ENCODE measurements at places on chromosomes 1 and 21.

DNA sequence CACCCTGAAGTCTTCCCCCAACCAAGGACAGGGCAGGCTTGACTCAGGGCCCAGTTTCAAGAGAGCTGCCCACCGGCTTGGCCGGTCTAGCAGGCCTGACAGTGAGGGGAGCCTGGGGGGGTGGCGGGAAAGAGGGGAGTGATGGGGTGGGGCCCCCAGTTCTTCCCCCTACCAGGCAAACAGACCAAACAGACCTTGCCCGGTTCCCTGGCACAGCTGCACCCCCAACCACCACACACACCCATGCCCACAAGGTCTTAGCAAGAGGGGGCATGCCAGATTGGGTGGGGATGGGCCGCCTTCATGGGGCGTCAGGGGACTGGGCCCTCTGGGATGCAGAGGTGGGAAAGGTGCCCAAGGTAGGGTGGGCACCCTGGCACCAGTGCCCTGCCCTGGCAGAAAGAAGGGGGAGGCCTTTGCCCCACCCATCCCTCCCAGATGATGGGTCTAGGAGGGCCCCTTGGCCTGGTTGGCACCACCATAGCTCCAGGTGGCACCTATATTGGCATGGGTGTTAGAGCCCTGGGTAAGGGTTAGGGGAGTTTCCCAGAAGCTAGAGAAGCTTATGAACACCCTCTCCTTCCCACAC, 8.9 kb downstream of the ZBTB7B start:
- DNase-seq, result no peak

- peak; percentile 89 for DNase-seq
These were observed 26.2 kb upstream of the DYNLT5 start for GRCh38 chr1:66725885-66726665.

DNA sequence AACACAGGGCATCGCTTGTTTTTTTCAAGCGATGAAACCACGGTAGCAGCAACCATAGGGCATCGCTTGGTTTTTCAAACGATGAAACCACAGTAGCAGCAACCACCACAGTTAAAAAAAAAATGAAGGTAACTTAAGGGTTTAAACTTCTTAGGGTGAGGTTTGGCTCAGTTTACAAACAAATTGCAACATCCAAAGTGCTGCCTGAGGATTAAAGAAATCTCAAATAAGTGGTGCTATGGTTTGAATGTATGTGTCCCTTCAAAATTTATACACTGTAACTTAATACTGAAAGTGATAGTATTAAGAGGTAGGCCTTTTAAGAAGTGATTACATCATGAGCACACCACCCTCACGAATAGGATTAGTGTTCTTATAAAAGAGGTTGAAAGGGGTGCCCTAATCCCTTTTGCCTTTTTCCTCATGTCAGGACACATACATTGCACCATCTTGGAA, 6.4 kb upstream of the GBP5 start:
- no peak for DNase-seq

- peak; percentile 38 for DNase-seq
These were observed 42.1 kb downstream of the YARS1 start for GRCh38 chr1:32774950-32775634.

- no peak for DNase-seq
These were observed 23.1 kb downstream of the GPR137B start for GRCh38 chr1:236165238-236165981.

DNA sequence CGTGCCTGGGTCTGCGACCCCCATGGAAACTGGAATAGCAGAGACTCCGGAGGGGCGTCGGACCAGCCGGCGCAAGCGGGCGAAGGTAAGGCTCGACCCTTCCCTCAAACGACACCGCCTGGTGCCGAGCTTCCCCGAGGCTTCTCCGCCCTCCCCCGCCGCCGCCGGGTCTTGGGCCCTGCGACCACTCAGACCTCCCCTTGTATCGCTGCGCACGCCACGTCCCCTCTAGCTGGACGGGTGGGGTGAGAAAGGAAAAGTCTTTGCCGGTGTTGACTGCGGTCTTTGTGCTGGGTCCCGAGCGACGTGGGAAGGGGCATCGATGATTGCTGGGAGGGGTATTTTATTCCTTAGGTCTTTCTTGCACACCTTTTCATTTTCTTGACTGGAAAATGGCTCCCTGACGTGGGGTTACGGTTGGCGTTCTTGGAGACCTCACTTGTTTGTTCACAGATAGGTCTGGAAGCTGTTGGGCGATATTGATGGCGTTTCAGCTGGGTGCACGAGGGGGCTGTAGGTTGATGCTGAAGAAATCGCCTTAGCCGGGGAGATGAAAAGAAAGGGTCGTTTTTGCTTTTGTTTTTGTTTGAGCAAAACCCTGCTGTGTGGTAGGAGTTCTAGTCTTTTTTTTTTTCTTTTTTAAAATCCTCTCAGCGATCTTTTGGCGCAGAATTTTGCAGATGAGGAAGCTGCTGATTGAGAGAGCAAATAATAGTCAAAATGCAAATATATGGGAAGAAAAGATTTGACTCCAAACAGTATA, 776 bp downstream of the KDM1A start:
- DNase-seq, result peak; percentile 50

DNA sequence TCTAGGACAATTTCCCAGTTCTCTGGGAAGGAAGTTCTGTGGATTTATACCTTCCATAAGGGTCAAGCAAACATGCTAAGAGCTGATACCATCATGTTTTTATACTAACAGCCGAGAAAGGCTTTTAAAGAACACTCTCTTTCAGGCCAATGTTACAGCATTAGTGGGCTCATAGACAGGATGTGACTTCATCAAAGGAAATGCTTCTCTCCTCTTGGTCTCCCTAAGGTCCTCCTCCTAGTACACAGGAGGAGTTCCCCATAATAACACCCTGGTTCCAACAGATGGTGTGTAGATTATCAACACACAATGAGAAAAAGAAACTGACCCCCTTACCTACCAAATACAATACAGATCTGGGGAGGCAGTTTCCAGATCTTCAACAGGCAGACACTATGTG, 26.7 kb upstream of the GLIS1 start:
- DNase-seq, result peak; percentile 23

DNA sequence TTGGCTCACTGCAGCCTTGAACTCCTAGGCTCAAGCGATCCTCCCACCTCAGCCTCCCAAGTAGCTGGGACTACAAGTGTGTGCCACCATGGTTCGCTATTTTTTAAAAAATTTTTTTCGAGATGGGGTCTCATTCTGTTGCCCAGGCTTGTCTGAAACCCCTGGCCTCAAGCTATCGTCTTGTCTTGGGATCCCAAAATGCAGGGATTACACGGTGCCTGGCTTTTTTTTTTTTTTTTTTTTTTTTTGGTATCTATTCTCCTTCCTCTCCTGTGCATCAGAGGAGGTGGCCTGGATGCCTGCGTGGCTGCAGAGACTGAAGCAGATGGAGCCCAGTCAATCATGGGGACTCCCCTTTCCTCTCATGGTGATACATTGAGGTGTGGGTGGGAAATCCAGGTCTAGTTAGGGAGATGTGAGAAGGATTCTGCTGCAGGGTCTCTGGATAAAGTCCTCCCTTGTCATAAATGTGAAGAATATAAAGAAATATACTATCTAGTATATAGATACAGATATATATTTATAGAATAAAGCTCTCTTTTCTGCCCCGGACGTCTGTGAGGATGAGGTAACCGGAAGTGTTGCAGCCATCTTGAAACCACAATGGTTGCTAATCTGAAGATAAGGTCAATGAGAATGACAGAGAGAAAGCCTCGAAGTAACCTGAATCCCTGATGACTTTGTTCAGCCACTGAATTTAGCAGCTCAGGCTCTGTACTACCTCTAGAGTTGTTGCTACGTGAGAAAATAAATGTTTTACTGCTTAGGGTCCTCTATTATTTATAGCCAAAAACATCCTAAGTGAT, 19.5 kb upstream of the RGSL1 start:
- DNase-seq, result no peak

GRCh38 chr1:228920831-228921230, 185.6 kb downstream of the RHOU start:
- DNase-seq, result no peak

DNA sequence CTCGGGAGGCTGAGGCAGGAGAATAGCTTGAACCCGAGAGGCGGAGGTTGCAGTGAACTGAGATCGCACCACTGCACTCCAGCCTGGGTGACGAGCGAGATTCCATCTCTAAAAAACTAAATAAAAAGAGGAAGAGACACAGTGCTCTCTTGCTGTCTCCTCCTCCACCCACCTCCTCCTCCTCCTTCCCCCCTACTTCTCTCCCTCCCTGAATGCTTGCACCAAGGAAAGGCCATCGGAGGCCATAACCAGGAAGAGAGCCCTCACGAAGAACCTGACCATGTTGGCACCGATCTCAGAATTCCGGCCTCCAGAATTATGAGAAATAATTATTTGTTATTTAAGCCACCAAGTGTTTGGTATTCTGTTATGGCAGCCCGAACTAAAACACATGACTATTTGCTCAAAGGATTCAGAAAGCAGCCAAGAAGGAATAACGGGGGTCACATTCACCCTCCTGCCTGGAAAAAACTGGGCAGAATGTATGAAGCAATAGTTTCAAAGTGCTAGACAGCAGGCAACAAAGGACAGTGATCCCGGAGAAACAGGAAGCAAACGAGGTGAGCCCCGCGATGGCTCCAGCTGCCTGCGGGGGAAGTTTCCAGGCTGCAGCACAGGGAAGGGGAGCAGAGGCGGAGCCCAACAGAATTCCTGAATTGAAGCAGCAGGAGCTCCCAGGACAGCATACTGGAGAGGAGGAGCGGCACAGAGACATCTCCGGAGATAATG, 35.8 kb downstream of the LDLRAD1 start:
- DNase-seq, result peak; percentile 15

GRCh38 chr1:61640531-61641530, 84.1 kb downstream of the TM2D1 start:
- no peak for DNase-seq

DNA sequence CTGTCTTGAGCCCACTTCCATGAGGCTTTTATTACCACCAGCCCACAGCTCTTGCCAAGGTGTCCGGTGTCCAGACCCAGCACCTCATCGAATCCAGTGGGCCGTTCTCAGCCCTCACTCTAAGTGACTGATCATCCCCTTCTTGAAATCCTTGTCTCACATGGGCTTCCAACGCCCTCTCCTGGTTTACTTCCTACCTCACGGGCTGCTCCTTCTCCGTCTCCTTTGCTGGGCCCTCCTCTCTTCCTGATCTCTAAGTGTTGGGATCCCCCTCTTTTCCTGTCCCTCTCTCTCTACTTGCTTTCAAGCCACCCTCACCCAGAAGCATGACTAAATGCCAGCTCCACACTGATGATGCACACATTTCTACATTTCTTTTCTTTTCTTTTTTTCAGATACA, 9.0 kb upstream of the RHBG start:
- peak; percentile 40 for DNase-seq

- no peak for DNase-seq
These were observed 31.2 kb downstream of the IFNAR1 start for GRCh38 chr21:33355996-33356395.

GRCh38 chr1:247557926-247558674, 9.2 kb downstream of the GCSAML start:
- DNase-seq, result no peak
